Activated CD4-positive, alpha-beta memory T cell treated with anti-CD3 and anti-CD28 coated beads, Interleukin-2, amount 10 ng/mL, durations not matched to agents 7 days and 5 days (primary cell): ENCODE measurements at places on chromosomes 13 and 19. TPM values are rescaled to one million over a fixed set of nuclear protein-coding genes. Genes with fewer than 3 reads are reported as not detected.

DNA sequence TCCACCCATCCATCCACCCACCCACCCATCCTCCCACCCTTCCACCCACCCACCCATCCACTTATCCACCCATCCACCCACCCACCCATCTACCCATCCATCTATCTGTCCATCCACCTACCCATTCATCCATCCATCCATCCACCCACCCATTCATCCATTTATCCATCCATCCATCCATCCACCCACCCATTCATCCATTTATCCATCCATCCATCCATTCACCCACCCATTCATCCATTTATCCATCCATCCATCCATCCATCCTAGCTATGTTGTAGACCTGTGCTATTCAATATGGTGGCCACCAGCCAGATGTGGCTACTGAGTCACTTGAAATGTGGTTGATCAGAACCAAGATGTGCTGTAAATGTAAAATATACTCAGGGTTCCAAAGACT is 5.1 kb downstream of the CAMSAP3 start:
- DNase-seq = no peak

DNA sequence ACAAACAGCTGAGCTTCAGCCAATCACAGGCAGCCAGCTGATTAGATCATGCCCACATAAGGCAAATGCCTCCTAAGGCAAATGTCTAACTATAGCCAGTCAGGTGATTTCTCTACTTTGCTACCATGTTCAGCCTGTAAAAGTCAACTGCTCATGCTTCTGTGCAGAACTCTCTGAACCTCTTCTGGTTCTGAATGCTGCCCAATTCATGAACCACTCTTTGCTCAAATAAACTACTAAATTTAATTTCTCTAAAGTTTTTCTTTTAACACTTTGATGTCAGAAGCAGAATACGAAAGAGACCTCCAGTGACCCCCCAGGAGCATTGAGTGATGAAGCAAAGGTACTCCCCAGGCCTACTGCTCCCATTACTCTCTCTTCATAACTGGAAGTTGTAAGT is 240.7 kb upstream of the IPO5 start:
- DNase-seq = no peak

DNA sequence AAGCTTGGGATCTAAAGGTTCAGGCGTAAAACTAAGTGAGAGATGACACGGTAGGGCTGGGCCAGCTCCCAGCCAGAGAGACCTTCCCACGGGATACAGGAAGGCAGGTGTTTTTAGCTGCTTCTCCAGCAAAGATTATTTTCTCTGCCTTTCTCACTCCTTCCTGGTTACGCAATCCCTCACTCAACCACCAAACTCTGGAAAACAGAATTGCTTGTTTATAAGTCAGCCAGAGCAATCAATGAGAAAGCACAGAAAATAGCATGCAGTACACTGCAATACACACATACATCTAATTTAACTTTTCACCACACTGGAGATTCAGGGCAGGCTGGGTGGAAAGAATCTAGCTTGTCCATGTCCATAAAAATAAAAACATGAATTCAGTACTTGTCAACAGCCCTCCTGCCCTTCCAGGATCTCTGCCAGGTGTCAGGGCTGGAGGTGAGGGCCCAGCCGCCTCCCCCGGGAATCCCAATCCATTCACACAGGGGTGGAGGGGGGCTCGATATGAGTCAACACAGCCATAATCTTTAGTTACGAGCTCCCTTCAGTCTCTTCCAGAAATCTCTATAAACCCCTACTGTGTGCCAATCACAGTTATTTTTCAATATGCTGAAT is 12.2 kb downstream of the RHPN2 start:
- no peak for DNase-seq

DNA sequence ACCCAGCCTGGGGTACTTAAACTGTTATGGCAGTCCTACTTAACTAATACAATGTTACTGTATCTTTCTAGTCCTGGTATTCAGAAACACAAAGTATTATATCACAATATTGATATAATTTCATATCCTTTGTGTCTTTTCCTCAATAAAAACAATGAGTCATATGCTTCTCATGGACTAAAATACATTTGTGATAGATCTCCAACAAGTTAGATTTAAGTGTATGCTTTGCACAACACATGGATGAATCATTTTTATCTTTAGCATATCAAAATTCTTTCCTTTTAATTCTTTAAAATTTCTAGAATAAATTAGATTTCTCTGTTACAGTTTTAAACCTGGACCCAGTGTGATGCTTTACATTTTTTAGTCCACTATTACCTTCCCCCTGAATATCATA is 1357.8 kb upstream of the ATXN8OS start:
- DNase-seq = no peak

DNA sequence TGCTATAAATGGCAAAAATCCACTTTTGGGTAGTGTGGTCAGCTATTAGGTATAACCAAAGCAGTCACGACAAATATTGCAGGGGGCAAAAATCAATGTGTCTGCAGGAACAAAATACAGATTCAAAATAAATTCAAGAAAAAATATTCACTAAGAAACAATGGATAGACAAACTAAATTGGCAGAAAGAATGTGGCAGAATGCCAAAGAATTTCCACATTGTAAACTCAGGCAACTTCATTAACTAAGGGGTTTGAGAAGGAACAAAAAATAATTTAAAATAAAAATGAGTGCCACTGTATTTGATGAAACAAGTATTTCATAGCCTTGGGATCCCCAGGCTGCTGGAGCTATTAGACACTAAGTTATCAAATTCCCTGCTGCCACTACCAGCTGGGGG is 193.1 kb downstream of the VWA8 start:
- DNase-seq = no peak

- DNase-seq = no peak
Measured at GRCh38 chr19:3879656-3880055, 829 bp upstream of the ATCAY start.

- DNase-seq = no peak
Measured at GRCh38 chr19:1244693-1245451, 3.3 kb downstream of the ATP5F1D start.

GRCh38 chr19:16143399-16144215 is at the start of gene HSH2D:
Gene HSH2D (plus strand): TSS chr19:16143685. CDS start chr19:16148751, 5,066 bp downstream.
- DNase-seq = peak; percentile 91

DNA sequence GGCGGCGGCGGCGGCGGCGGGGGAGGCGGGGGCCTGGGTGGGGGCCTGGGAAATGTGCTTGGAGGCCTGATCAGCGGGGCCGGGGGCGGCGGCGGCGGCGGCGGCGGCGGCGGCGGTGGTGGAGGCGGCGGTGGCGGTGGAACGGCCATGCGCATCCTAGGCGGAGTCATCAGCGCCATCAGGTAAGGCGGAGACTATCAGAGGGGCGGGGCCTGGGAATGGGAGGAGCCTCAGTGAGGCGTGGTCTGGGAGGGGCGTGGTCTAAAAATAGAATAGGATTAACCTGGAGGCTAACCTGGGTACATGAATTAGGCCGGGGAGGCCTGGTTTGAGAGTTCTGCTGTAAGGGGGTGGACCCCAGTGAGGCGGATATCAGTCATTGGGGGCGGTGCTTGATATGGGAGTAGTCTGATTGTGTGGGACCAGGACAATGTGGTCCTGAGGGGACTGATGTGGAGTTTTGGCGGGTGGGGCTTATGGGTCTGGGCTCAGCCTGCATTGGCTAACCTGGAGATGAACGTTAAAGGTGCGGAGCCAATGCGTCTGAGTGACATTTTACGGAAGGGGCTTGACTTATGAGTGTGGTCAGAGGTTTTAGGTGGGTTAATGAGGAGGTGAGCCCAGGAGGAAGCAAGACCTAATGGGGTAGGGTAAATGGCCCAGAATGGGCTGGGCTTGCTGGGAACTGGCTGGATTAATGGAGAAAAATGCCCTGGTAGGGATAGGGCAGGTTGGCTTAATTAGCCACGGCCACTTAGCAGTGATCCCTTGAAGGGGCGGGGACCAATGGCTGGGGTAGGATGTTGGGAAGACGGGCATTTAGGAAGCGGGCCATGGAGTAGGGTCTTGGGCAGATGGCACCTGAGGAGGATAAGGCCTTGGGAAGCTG is 1.4 kb downstream of the CAPNS1 start:
- peak; percentile 93 for DNase-seq

DNA sequence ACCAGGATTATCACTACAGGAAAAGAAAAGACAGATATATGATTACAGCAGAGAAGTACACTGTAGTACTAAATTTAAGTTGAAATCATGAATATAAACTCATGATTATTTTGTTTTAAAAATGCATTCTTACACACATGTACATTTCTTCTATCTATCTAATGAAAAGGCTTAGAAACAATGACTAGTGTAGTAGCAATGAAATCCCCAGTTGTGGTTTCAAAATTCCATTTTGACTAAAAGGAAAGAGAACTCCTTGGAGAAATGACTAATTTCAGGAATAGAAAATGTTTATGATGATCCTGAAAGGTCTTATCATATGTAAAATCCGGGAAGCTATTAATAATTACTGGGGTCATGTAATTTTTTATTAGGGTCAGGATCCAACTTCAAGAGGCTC is 195.0 kb upstream of the STARD13 start:
- no peak for DNase-seq

- no peak for DNase-seq
Measured at GRCh38 chr19:31784671-31785101, 435.4 kb upstream of the TSHZ3 start.

- peak; percentile 99 for DNase-seq
Measured at GRCh38 chr19:48321372-48321621, 4.1 kb upstream of the EMP3 start.

ZMYM5 gene
- total RNA-seq = 17.3 TPM

- DNase-seq = no peak
Measured at GRCh38 chr19:18452386-18452785, 14.5 kb upstream of the ISYNA1 start.

DNA sequence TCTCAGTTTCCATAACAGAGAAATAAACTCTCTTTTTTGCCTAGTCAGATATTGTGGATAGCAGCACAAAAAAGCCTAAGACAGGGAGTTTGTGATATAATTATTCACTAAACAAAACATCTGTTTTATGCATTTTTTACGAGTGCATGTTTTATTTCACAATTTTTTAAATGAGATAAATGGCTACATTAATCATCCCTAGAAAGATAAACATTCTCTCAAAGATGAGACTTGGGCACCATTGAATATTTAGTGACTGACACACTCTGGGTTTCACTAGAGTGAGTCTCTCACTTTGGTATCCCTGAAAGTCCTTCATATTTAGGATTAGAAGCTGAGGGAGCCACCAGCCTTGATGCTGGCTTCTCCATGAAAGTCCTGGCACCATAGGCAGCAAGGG is 74.3 kb upstream of the LRCH1 start:
- DNase-seq = no peak

ADPRHL1 gene
- 0.75 TPM for total RNA-seq

DHDH gene
- total RNA-seq = 1.6 TPM

- DNase-seq = no peak
Measured at GRCh38 chr19:15640294-15640903, at the start of gene CYP4F3. Gene CYP4F3 (plus strand): TSS chr19:15640897. CDS start chr19:15641416, 519 bp downstream.

DNA sequence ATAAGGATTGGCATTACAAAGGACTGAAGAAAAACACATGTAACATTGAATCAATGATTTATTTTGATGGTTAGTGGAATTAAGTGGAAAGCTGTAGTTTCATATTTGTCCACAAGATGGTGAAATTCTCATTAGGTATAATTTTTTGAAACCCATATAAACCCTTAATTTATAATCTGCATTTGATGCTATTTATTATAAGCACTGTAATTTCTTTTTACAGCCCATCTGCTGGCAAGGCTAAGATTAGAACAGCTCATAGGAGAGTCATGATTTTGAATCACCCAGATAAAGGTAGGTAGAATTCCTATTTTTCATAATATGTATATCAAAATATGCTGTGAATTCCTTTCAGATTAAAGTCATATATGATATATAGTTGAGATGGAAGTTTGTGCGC is 62.2 kb downstream of the DNAJC15 start:
- no peak for DNase-seq

RNF17 gene
- total RNA-seq = not detected
